Pancreas (tissue), 10 donors: ENCODE measurements at places on chromosomes 3 and 15.

DNA sequence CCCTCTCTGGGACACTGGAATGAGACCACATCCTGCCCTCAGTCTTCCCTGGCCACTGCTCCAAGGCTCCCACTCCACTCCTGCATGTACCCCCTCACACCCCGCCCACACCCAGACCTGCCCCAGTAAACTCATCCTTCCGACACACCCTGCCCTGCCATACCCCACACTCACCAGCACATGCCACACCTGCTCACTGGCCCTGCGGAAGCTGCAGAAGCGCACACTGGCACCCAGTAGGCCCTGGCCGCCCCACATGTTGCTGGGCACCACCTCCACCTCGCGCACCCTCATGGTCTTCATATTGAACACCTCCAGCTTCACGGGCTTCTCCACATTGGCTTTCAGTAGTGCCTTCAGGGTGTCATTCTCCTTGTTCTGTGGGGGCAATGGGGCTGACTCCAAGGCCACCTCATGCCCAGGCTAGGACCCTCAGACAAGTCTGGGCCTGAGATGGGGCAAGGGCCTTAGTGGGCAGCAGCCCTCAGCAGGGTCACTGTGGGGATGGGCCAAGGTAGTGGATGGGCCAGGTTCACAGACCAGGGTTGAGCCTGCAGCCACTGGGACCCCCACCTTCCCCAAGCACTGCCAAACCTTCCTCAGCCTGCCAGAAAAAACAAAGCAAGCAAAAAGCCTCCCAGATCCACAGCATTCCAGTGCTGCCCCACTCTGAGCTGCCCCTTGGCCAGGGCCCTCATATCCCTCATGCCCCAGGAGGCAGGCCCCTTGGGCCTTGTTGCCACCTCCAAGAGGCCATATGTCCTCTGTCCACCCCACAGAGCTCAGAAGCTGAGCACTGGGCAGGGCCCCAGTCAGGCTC, 4.7 kb downstream of the GORASP1 start:
- H3K4me1 ChIP-seq = peaks cover 18% of the 10 kb centered on the region
- H3K36me3 ChIP-seq = peaks cover 25% of the 10 kb centered on the region
- H3K27me3 ChIP-seq = no peaks in the 10 kb centered on the region
- H3K27ac ChIP-seq = no peak overlapping the region
- no peak overlapping the region for H3K4me3 ChIP-seq

DNA sequence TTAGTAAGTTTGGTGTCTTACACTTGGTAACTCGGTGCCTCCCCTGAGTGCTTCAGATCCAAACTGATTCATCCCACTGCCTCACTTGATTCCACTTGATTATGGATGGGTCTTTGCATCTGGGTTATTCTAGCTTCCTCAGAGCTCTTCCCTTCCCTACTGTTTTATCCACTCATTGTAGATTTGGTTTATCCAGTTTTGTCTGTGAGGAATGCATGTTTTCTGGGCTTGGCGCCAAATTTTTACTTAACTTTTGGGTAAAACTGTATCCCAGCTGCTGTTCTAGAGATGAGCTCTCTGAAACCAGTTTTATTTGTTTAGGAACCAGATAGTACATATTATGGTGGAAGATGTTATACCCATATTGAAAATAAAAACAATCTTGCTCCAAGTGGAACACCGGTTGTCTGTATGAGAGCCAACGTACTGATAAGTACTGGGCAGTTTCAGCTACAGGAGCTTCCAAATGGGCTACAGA, 20.9 kb downstream of the RAD54L2 start:
- no peak overlapping the region for H3K27ac ChIP-seq
- no peaks in the 10 kb centered on the region for H3K36me3 ChIP-seq
- no peak overlapping the region for H3K4me3 ChIP-seq
- H3K27me3 ChIP-seq = no peaks in the 10 kb centered on the region

DNA sequence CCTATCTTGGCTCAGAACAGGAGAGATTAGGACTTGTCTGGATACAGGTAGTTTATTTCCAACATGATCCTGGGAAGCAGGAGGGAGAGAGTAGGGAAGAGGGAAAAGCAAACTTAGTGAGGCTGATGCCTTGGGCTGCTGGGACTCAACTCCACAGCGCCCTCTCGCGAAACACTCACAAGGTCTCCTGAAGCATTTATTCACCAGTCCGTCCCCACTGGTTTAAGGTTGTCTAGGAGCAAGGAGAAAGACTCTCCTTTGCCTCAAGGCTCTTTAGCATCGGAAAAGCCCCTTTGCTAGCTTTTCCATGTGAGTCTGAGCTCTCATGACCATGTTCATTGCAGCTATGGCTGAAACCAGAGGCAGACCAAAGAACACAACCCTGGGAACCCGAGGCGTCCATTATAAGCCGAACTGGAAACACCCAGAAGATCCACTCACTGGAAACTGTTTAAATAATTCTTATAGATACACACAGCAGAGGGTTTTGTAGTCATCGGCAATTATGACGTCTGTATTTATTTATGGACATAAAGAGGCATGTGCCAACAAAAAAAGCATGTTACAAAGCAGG, 244.5 kb downstream of the CD47 start:
- no peak overlapping the region for H3K27ac ChIP-seq
- no peaks in the 10 kb centered on the region for H3K36me3 ChIP-seq
- no peak overlapping the region for H3K4me3 ChIP-seq
- no peaks in the 10 kb centered on the region for H3K4me1 ChIP-seq
- DNase-seq = no peak

DNA sequence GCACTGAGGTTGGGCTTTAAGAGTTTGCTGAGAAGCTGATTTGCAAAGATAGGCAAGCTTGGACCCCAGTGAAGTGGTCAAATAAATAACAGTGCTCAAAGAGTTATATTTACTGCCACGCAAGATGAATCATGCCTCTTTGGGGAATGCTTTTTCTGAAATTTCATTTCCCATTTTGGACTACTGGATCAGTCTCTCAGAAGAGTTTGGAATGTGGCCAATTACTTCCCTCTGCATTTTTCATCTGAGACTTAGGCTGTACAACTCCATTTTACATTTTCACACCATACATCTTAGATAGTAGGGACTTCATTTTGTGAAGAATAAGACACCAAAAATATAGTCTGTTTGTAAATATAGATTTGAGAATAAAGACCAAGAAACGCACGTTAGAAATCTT, 419.7 kb downstream of the FGF12 start:
- DNase-seq = no peak
- H3K4me1 ChIP-seq = no peaks in the 10 kb centered on the region
- H3K27me3 ChIP-seq = no peaks in the 10 kb centered on the region
- H3K27ac ChIP-seq = no peak overlapping the region
- no peaks in the 10 kb centered on the region for H3K36me3 ChIP-seq

GRCh38 chr3:59517388-59517787, 467.6 kb upstream of the CFAP20DC start:
- H3K36me3 ChIP-seq = no peaks in the 10 kb centered on the region
- no peak for DNase-seq
- no peak overlapping the region for H3K4me3 ChIP-seq

DNA sequence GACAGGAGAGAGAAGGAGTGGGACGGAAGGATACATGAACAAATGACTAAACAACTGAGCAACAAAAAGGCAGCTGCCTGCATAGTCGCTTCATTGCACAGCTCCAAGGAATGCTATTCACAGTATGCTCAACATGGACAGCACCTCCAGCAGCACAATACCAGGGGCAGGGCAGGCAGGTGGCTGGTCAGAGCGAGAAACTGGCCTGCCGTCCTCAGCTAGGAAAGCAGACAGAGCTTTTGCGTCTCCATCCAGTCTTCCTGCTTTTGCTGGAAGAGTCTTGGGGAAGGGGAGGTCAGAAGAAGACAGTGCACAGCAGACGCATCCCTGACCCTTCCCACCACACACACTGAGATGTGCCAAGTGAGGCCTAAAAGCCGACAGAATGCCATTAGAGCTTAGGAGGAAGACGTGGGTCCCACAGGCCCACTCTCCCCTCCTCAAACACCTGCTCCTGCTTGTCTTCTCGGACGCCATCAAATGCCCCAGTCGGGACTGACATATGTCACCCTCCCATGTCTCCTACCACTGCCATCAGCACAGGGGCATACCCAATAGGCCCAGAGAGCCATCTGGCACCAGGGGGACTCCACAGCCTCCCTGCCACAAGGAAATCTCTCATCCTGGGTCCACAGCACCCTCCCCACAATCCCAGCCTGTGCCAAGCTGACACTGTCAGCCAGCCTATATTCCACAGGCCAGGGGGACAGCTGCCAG, 3.9 kb downstream of the RAB6B start:
- DNase-seq = no peak
- no peaks in the 10 kb centered on the region for H3K36me3 ChIP-seq
- no peak overlapping the region for H3K4me3 ChIP-seq
- H3K27me3 ChIP-seq = no peaks in the 10 kb centered on the region
- H3K27ac ChIP-seq = no peak overlapping the region
- peaks cover 4% of the 10 kb centered on the region for H3K4me1 ChIP-seq

GRCh38 chr3:56822501-56822900, 20.8 kb upstream of the ARHGEF3 start:
- peaks cover 10% of the 10 kb centered on the region for H3K4me1 ChIP-seq
- no peaks in the 10 kb centered on the region for H3K36me3 ChIP-seq
- no peak overlapping the region for H3K4me3 ChIP-seq
